Activated CD4-positive, alpha-beta T cell treated with anti-CD3 and anti-CD28 coated beads, Interleukin-2, amount 10 ng/mL, durations not matched to agents 7 days and 5 days (primary cell): ENCODE measurements at places on chromosomes 5 and 9. TPM values are rescaled to one million over a fixed set of nuclear protein-coding genes. Genes with fewer than 3 reads are reported as not detected.

SHC3 gene
- total RNA-seq: not detected

ZNF454 gene
- not detected for total RNA-seq

COMMD10 gene
- total RNA-seq: 24.8 TPM

HRH2 gene
- 21.7 TPM for total RNA-seq

TUSC1 gene
- 0.42 TPM for total RNA-seq

COL27A1 gene
- total RNA-seq: 0.15 TPM

NME5 gene
- total RNA-seq: not detected

GABRA6 gene
- not detected for total RNA-seq

SLC35A4 gene
- total RNA-seq: 96.6 TPM

GRIN1 gene
- total RNA-seq: not detected

FGD3 gene
- total RNA-seq: 148 TPM

ANKS6 gene
- 5.9 TPM for total RNA-seq

GARIN3 gene
- total RNA-seq: not detected

DNAH5 gene
- total RNA-seq: not detected

HTR4 gene
- not detected for total RNA-seq

PCDHA1 gene
- not detected for total RNA-seq
